ENCODE measurements at places on chromosomes 2 and 18. TPM values are rescaled to one million over a fixed set of nuclear protein-coding genes. Genes with fewer than 3 reads are reported as not detected.

The HK2 gene
- total RNA-seq = 4.6 TPM

The CCDC141 gene
- not detected for total RNA-seq

The TRIM54 gene
- not detected for total RNA-seq

The ALPI gene
- total RNA-seq = not detected

The CIB4 gene
- total RNA-seq = not detected

The PKP4 gene
- 17.7 TPM for total RNA-seq

The SOWAHC gene
- total RNA-seq = 5.0 TPM

The RFX8 gene
- total RNA-seq = 4.2 TPM

The KANSL1L gene
- 6.1 TPM for total RNA-seq

The ANKRD62 gene
- total RNA-seq = not detected

The SLC23A3 gene
- 0.50 TPM for total RNA-seq

The INO80B gene
- total RNA-seq = 15.5 TPM

Measured in bronchus fibroblast of lung (primary cell).